ENCODE measurements at places on chromosomes 1 and 21.

GRCh38 chr1:81679942-81680341, 120.8 kb upstream of the ADGRL2 start:
- no peak for DNase-seq

- DNase-seq, result no peak
Observed at GRCh38 chr1:232912845-232913580, 37.4 kb upstream of the NTPCR start.

DNA sequence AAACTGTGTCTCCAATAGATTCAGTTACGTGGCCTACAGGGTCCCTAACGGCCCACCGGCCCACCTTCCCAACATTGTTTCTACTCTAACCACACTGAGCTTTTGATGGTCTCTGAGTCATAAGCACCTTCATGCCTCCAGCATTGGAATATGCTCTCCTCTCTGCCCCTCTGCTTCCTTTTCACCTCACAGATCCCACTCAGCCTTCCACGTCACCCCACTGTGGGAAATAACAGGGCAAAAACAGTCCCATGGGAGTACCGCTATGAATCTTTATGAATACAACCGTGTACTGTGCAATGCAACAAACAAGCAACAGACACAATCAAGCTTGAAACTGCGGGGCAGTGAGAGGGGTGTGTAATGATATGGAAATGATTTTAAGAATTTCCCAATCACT, 5.3 kb upstream of the SARS1 start:
- DNase-seq, result no peak

- DNase-seq, result no peak
Observed at GRCh38 chr1:34055818-34056217, 109.2 kb downstream of the CSMD2 start.

DNA sequence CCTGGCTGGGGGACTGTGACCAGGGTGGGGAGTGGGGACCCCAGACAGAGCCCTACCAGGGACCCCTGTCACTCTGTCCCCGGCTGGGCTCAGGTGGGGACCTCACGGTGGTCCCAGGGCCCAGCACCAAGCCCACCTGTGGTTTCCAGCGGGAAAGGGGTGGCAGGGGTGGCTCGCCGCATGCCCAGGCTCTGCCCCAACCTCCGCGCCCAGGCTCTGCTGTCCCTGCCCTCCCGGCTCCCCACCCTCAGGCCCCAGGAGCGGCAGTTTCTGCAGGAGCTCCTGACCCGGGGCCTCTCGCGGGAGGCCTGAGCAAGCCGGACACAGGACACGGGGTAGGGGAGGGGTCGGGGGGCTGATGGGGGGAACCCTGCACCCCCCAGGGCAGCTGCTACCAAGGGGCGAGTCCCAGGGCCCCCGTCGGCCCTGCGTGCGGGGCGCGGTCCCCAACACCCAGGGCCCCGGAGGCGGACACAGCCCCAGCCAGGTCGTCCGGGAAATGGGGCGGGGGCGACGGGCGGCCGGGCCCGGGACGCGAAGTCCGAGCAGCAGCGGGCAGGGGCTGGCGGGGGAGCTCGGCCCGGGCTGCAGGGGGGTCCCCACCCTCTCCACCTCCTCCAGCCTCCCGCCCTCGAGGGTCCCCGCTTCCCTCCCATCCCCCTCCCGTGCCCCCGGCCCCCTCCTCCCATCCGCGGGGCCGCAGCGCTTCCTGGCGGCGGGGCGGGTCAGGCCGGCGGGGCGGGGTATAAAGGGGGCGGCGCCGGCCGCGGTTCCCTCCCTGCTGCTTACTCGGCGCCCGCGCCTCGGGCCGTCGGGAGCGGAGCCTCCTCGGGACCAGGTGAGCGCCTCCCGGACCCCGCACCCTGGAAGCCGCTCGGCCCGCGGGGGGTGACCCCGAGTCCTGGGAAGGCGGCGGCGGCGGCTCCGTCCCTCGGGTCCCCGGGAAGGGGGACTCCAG, at the start of gene COL6A2:
Gene COL6A2 (plus strand): TSS at position 777 of the 958 bp plus-strand sequence.
- peak; percentile 60 for DNase-seq

- DNase-seq, result no peak
Observed at GRCh38 chr1:179549368-179549700, 26.4 kb downstream of the NPHS2 start.

GRCh38 chr1:7262611-7263010, 477.4 kb downstream of the CAMTA1 start:
- no peak for DNase-seq

GRCh38 chr1:155226910-155227260, 18.4 kb downstream of the MTX1 start:
- DNase-seq, result peak; percentile 61

DNA sequence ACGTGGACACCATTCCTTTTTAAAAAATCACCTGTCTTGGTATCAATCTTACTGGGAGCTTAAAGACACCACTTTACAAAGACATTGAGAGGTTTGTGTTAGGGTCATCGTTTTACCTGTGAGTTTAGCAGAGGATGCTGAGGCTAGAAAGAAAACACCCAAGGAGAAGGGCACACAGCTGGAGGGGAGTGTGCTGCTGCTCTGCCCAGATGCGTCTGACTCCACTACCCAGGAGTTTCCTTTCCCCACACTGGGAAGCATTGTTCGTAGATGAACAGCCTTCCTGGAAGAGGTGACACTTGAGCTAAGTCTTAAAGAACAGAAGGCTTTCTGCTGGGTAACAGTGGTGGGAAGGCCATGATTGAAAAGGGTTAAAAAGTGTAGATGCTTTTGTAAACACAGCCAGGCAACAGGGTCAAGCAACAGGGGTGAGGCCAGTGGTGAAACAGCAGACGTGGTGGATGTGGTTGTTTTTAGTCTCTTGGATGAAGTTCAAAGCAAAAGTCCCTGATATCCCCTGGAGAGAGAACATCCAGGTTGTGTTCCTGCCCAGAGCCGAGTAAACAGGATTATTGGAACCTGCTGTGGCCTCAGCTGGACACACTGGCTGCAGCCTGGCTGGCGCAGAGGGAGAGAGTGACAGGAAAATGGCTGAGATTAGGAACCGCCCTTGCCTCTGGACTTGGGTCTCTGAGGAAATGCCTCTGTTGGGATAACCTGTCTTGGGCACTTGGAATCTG, 198.6 kb upstream of the JUN start:
- no peak for DNase-seq

- no peak for DNase-seq
Observed at GRCh38 chr1:165539908-165540307, 3.9 kb upstream of the LRRC52 start.

DNA sequence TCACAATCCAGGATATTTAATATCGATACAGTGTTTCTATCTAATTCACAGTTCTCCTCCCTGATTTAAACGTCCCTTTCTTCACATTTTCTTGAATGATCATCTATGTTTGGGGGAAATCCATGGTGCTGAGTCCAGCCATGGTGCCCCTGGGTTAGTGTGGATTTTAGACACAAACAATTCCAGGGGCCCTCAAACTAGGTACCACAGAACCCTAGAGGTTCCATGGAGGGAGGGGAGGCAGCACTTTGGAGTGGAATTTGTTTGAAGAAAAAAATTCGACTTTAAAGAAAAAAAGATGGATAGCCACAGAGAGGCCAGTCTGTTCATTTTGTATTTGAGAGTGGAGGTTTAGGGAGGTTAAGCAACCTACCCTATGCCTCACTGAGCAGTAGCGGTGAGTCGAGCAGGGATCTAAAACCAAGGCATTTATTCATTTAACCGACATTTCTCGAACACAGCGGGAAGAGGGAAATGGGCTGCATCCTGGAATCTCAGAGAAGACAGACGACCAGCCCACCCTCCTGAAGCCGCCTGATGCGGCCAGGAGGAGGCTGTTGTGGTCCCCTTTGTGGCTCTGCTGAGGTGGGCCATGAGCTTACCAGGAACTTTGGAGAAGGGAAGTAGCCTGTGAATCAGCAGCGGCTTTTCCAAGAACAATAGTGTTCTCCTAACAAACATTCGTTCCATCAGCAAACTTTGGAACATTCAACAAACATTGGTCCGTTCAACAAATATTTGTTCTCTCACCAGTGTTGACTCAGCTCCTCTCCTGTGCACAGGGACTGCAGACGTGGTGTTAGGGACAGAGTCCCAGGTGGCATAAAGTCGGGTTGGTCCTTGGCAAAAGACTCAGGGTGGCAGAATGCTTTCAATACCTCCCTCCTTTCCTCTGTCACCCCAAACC, 103.5 kb upstream of the ZBTB40 start:
- DNase-seq, result no peak

GRCh38 chr1:166972826-166973225, 2.5 kb downstream of the ILDR2 start:
- no peak for DNase-seq

GRCh38 chr1:208107425-208108212, 136.6 kb downstream of the PLXNA2 start:
- DNase-seq, result no peak

GRCh38 chr1:218945050-218945449, 228.6 kb upstream of the LYPLAL1 start:
- DNase-seq, result no peak

DNA sequence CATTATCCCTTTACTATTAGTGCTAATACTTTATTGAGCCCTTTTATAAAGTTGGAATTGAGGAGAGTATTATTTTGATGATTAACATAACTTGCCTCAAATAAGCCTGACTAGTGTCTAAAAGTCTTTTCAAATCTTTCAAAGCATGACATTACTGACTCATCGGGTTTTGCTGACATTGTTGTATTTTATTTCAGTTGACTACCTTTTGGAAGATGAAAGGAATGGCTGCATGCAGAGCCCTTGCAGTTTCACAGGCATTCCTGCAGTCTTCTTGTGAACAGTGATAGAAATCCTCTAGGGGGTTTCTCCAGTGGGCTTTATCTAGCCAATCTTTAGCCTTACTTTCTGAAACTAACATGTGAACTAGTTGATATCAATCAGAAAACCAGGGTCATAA, 43.0 kb upstream of the TMEM61 start:
- DNase-seq, result no peak

GRCh38 chr1:25338986-25339385, 852 bp downstream of the TMEM50A start:
- no peak for DNase-seq

- no peak for DNase-seq
Observed at GRCh38 chr1:11456965-11457364, 22.0 kb upstream of the DISP3 start.

DNA sequence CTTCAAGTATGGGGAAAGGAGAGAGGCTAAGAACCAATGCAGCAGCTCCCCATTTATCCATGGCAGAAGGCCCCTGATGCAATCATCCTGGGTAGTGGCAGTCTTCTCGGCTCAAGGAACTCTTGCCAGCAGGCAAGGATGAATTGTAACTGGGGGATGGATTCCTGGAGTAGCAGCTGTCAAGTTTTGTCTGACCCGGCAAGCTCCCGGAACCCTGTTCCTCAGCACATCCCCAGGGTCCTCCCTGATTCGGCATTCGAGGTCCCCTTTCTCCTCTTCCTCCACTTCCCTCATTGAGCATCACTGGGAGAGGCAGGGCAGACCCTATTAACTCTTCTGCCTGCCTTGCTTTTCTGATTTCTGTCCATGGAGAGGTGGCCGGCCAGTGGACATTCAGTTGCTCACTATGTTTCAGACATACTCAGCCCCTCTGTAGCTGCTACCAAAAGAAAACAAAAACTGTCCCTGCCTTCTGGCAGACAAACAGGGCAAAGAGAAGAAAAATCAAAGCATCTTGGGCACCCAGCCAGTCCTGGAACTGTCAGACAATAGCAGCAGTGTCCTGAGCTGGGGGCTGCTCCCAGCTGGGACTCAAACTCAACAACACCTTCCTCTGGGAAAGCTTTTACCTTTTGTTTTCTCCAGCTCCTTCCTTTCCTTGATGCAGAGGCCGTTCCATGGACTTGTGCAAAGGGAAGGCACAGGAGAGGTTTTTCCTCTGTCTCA, 5.6 kb upstream of the PTCH2 start:
- DNase-seq, result no peak

DNA sequence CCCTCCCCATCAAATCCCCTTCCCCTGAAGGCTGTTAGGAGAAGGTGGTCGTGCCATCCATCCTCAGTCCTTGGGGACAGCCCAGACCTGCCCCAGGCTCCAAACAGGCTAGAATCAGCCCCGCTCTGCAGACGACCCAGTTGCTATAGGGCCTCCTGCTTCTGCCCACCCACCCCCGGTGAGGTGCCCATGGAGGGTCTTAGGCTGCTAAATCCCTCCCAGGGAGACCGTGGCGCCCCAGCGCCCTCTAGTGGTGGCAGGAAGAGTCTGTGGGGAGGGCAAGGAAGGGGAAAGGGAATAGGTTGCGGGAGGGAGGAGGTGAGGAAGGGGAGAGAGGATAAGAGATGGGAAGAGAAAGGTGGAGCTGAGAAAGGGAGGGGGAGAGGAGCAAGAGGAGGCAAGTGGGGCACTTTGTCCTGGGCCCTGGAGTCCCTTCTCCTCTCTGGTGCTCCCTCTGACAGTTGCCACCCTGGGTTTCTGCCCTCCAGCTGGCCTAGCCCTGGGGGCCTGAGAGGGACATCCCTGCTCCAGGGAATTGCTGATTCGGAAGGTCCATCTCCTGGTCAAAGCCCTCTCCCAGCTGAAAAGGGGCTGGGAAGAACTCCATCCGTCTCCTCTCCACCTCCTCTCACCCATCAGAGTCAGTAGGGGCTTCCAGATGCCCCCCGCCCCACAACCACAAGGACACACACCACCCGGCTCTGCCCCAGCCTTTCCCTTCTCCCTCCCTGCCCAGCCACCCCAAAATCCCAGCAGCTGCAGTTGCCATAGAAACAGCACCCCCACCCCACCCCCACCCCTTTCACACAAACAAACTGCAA, 55.4 kb downstream of the CAMK2N1 start:
- DNase-seq, result peak; percentile 60

DNA sequence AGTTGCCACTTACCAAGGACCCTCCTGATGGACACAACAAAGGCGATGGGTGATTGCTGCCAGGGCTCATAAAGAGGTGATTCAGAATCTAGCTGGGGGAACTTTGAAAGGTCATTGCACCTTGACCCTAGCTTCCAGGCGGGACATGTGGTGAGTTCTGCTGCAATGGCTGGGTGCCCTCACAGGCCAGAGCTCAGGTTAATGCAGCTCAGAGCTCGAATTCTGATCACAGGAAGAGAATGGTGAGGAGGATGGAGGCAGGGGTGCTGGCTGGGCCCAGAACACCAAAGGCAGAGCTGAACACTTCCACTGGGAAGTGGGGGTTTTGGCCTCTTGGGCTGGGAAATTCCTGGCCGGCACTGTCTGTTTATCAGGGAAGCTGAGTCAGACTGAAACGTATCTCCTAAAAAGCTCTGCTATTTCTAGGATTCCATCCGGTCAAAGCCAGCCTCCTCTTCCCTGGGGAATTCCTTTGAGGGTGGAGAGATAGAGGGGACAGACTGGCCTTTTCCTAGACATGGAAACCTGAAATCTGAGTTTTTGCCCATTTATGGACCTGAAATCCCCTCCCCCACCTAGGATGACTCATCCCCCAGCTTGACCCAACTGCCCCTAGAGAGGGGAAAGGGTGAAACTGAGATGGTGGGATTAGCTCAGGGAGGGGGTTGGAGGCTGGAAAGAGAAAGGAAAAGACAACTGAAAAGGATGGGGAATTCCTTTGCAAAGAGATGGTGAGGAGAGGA, 27.2 kb downstream of the NUAK2 start:
- DNase-seq, result no peak

GRCh38 chr1:49307457-49307856, 530.8 kb upstream of the BEND5 start:
- DNase-seq, result no peak

Measured in activated CD4-positive, CD25-positive, alpha-beta regulatory T cell treated with anti-CD3 and anti-CD28 coated beads, Interleukin-2, amount 50 U/mL, for 72 hours (primary cell).